ENCODE measurements at places on chromosomes 7 and 10. TPM values are rescaled to one million over a fixed set of nuclear protein-coding genes. Genes with fewer than 3 reads are reported as not detected.

The TRIM4 gene
- 4.6 TPM for total RNA-seq

- DNase-seq, result no peak
Measured at GRCh38 chr10:116588995-116589394, 1.8 kb upstream of the PNLIPRP1 start.

DNA sequence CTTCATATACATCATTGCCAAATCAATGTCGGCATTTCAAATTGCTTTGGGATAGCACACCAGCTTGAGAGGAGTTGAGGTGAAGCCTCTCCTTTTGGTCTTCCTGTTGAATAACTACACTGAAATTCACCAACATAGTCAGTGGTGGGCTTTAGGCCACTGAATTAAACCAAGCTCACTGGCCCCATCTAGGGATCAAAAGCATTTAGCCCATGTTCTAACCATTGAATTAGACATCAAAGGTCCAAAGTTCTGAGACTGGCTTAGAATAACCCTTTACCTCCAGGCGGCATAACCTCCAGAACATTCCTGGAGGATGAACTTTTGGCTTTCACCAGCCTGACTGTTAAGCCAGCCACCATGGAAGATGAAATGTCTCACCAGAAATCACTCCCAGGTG lies 54.6 kb downstream of the BPGM start:
- DNase-seq, result no peak

The ADCY1 gene
- 1.2 TPM for total RNA-seq

DNA sequence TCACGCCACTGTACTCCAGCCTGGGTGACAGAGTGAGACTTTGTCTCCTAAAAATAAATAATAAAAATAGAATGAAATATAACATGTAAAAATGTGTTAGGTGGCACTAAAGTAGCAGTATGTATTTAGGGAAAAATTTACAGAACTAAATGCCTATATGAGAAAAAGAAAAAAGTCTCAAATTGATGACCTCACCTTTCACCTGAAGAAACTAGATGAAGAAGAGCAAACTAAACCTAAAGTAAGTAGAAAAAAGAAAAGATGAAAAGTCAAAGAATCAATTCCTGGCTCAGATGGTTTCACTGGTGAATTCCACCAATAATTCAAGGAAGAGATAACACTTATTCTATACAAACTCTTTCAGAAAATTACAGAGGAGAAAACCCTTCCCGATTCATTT lies 106.5 kb upstream of the NANOS1 start:
- no peak for DNase-seq

GRCh38 chr7:137647905-137648565 lies 198.7 kb downstream of the DGKI start:
- no peak for DNase-seq

The TACR2 gene
- not detected for total RNA-seq

GRCh38 chr7:142603870-142604448 lies 145.3 kb upstream of the PRSS1 start:
- peak; percentile 33 for DNase-seq

- DNase-seq, result no peak
Measured at GRCh38 chr7:32659853-32660252, 164.6 kb downstream of the AVL9 start.

DNA sequence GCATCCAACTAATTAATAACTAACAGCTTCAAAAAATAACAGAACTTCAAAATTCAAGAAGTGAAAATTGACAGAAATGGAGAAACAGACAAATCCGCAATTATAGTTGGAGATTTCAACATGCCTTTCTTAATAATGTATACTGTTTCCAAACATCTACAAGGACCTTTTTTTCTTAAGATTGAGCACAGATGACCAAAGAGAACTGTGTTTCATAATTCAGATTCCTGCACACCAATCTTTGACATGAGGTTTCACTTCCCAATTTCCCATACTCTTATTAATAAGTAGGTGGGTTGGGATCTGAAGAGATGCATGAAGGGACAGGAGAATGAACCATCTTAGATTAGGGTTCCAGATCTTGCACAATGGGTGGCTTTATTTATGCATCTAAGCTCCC lies 24.9 kb upstream of the GIMAP7 start:
- DNase-seq, result no peak

GRCh38 chr10:130364631-130365411 lies 228.6 kb downstream of the GLRX3 start:
- no peak for DNase-seq

DNA sequence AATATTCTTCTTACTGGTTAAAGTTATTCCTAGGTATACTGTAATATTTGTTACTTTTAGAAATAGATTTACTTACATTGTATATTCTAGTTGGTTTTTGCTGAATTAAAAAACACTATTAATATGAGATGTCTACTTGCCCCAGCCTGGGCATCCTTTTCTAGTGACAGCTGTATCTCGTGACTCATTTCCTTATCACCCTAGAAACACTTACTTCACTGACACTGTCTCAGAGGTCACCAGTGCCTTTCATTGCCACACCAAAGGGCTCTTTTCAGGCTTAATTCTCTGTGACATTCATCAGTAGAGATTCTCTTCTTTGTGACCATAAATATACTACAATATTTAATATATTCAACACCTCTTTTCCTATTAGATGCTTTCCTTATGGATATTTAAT lies 194.7 kb downstream of the GALNT17 start:
- no peak for DNase-seq

- no peak for DNase-seq
Measured at GRCh38 chr10:42769673-42770072, 12.9 kb upstream of the BMS1 start.

DNA sequence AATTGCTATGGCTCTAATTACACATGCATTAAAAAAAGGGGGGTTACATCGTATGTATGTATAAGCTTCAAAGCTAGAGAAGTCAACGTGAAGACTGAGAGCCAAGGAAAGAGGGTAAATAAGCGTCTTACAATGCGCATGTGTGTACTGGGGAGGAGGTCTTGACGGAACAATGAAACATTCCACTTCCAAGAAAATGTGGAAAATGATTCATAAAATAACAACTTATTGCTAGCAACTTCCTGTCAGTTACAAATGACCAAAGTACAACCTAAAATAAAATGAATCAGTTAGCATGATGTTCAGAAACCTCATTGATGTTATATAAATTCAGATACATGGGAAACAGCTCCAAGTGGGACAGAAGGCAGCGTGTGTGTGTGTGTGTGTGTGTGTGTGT lies 104.1 kb upstream of the RHEB start:
- peak; percentile 90 for DNase-seq

DNA sequence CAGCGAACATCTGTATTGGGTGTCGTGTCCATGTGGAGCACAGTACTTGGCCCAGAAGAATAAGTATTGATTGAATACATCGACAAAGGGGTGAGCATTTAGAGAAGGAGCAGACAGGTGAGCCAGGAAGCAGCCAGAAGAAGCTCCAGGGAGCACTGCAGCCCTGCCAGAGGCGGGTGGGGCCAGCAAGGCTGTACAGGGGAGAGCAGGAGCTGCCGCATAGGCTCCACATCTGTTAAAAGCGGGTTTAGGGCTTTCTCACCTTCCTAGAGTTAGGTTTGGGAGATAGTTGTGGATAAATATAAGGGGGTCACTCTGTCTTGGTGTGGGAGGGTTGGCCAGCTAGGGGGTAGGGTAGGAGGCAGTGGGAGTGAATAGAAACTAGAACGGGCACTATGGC lies 1.3 kb upstream of the CPA1 start:
- no peak for DNase-seq

The CRYGN gene
- not detected for total RNA-seq

The UNCX gene
- not detected for total RNA-seq

The STEAP1B gene
- total RNA-seq, result 1.1 TPM

The CYP3A4 gene
- total RNA-seq, result not detected

DNA sequence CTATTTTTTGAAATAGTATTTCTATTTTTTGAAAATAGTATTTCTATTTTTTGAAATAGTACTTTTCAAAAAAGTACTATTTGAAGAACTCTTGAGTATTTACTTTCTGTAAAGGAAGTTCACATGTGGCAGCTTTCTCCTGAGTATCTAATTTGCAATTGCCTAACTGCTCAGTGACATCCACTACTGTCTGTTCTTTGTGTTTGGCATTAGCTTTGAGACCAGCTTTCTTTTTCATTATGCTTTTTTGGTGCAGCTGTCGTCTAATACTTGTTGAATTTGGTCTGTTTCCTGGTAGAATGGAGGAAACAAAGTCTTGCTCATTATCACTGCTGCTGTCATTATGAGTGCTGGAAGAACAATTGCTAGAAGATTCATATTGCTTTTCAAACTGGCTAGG lies 99.1 kb downstream of the BMPR1A start:
- DNase-seq, result no peak

The TRIM50 gene
- total RNA-seq, result not detected

The PLPP4 gene
- total RNA-seq, result 44.1 TPM

The OPN1SW gene
- total RNA-seq, result not detected

- no peak for DNase-seq
Measured at GRCh38 chr7:1647961-1648672, 22.0 kb upstream of the ELFN1 start.

Data from astrocyte (in vitro differentiated cells and primary cell).